ENCODE measurements at places on chromosomes 6 and 20. TPM values are rescaled to one million over a fixed set of nuclear protein-coding genes. Genes with fewer than 3 reads are reported as not detected.

- H3K4me1 ChIP-seq, result no peaks in the 10 kb centered on the region
- no peak overlapping the region for H3K27ac ChIP-seq
- H3K4me3 ChIP-seq, result no peak overlapping the region
- no peaks in the 10 kb centered on the region for H3K27me3 ChIP-seq
- DNase-seq, result no peak
- H3K36me3 ChIP-seq, result no peaks in the 10 kb centered on the region
Measured at GRCh38 chr20:13687815-13688214, 49.1 kb upstream of the TASP1 start.

DNA sequence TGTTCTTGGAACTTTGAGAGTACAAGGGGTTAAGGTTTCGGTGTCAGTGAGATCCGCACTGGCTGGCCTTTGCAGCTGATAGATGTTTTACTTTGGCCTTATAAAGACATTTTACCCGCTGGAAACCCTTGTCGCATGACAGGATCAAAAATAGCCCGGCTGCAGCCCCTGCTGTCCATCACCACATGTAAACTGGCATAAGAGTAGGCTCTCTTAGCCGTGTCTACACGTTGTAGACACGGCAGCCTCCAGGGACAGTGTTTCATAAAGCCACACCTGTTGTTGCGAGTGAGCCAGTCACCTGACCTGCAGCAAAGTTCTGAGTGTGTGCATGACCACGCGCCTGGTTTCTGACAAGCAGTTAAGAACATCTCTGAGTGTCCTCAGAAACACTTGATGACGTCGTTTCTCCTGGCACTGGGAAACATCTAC lies 8.5 kb downstream of the RBM24 start:
- DNase-seq, result peak; percentile 60
- H3K27ac ChIP-seq, result no peak overlapping the region
- no peaks in the 10 kb centered on the region for H3K4me1 ChIP-seq
- H3K4me3 ChIP-seq, result no peak overlapping the region
- H3K27me3 ChIP-seq, result no peaks in the 10 kb centered on the region

DNA sequence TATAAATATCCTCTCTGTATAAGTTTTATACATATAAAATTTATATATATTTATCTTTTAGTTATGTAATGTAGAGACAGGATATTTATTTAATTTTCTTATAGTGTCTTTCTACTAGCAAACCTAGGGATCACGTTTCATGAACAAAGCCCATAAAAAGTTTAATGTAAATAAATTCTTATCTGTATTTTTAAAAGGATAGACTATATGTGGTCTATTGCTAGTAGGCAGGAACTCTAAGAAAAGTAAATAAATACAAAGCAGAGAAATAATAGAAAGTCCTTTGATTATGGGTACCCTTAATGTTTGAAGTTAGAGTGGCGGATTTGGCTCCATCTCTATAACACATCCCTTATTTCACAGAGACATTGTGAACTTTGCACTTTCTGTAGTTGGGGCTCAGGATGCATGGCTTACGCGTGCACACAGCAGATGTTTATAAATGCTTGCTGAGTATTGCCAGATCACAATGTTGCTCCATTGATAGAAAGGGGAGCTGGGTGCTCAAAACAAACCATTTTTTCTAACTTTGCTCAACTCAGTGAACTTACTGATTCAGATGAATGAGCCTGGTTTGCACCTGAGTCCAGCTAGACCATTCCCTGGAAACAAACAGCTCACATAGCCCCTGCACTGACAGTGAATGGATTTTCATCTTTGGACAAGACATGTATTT lies 179.1 kb downstream of the SYNE1 start:
- no peak overlapping the region for H3K27ac ChIP-seq
- no peak overlapping the region for H3K4me3 ChIP-seq
- peaks cover 10% of the 10 kb centered on the region for H3K4me1 ChIP-seq

DNA sequence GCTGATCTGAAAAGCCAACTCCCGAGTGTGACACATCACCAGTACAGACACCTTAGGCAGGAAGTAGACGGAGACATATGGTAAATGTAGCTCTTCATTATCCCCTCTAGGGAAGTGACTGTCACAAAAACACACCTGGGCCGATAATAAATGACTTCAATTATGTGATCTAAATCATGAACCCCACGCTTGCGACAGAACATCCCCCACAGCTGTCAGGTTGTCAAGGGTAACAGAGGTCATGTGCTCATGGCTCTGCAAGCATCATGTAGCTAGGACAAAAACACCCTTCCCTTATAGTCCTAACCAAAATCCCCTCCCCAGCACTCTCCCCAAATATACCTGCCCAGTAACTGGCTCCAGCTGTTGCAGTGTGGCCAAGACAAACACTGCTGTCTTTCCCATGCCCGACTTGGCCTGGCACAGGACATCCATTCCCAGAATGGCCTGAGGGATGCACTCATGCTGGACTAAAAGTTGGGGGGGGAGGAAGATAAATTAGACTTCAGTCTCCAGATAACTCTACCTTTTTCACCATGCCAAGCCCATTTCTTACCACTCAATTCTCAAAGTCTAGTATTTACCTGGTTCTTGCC lies 2.9 kb downstream of the DDX39B start:
- H3K27me3 ChIP-seq, result no peaks in the 10 kb centered on the region
- H3K4me3 ChIP-seq, result no peak overlapping the region
- peaks cover 10% of the 10 kb centered on the region for H3K4me1 ChIP-seq

- H3K4me1 ChIP-seq, result no peaks in the 10 kb centered on the region
- no peak overlapping the region for H3K4me3 ChIP-seq
- H3K27me3 ChIP-seq, result peaks cover 37% of the 10 kb centered on the region
- DNase-seq, result no peak
Measured at GRCh38 chr6:3426091-3426926, 30.5 kb downstream of the SLC22A23 start.

DNA sequence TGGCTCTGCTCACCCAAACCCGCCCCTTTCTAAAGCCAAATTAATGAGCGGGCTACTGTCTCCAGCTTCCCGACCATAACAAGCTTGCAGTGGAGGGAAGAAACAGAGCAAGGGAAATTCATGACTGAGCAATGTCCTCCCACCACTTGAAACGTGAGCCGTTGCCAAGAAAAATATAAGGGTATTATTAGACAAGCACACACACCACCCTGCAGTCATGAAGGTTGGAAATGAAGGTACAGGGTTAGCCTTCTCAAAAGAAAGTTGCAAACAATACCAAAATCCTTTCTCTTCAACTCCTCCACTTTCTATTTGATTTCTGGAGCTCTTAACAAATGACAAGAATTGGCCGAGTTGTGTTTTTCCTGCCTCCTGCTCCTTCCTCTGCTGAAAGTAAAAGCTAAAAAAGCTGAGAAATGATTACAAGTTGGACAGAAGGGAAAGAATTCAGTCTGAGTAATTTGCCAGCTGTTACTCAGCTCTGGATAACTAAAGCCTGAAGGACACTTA lies 151.1 kb upstream of the B3GAT2 start:
- no peak overlapping the region for H3K27ac ChIP-seq
- no peaks in the 10 kb centered on the region for H3K36me3 ChIP-seq
- H3K4me3 ChIP-seq, result peak overlapping the region; percentile 39
- H3K27me3 ChIP-seq, result peaks cover 8% of the 10 kb centered on the region
- H3K4me1 ChIP-seq, result no peaks in the 10 kb centered on the region
- peak; percentile 71 for DNase-seq

DNA sequence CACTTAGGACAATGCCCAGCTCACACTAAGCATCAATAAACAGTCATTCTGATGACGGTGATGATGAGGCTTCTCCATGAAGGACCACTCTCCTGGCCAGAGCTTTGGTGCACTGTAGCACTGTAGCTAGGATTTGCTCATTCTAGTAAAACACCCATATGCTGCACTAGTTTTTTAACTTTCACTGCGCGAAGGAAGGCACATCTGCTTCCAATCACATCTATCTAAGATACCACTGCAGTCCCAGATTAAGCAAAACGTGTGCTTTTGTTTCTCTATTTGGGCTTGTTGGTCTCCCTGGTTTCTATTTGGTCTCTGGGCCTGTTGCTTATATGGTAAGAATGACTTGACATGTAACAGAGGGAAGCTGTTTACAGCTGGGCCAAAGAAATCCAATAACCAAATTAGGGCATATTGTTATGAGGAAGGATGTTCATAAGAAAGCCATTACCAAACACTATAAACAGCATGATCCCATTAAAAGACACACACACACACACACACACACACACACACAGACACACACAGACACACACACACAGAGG lies 62.4 kb downstream of the FAM229B start:
- peak; percentile 83 for DNase-seq
- peaks cover 19% of the 10 kb centered on the region for H3K36me3 ChIP-seq
- H3K27ac ChIP-seq, result peak overlapping the region; percentile 94
- no peak overlapping the region for H3K4me3 ChIP-seq

- H3K27me3 ChIP-seq, result no peaks in the 10 kb centered on the region
- H3K4me1 ChIP-seq, result peaks cover 26% of the 10 kb centered on the region
- no peak overlapping the region for H3K4me3 ChIP-seq
- H3K36me3 ChIP-seq, result peaks cover 44% of the 10 kb centered on the region
- peak overlapping the region; percentile 54 for H3K27ac ChIP-seq
- DNase-seq, result peak; percentile 35
Measured at GRCh38 chr6:150924808-150925589, 59.5 kb downstream of the MTHFD1L start.

DNA sequence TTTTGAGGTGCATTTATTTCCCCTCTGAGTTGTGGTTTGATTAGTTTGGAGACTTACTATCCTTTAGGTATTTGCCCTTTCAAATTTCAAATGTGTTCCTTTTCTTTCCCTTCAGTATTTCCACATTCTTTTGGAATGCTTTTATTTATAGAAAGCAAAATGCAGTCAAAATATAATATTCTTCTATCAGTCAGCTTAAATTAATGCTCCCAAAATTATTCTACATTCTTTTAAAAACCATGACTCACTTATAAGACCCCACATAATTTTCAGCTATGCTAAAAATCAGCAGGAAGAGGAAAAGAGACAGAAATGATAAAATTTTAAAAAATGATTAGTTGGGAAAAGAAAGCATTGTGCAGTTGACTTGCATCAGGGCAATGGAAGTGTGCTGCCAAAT lies 180.0 kb upstream of the SMLR1 start:
- no peak overlapping the region for H3K4me3 ChIP-seq
- H3K4me1 ChIP-seq, result no peaks in the 10 kb centered on the region
- H3K36me3 ChIP-seq, result no peaks in the 10 kb centered on the region
- DNase-seq, result no peak
- H3K27ac ChIP-seq, result no peak overlapping the region

GRCh38 chr20:44400970-44401769 lies 45.7 kb downstream of the HNF4A start:
- peaks cover 26% of the 10 kb centered on the region for H3K27me3 ChIP-seq
- no peak overlapping the region for H3K27ac ChIP-seq
- H3K4me1 ChIP-seq, result no peaks in the 10 kb centered on the region
- no peak for DNase-seq
- no peaks in the 10 kb centered on the region for H3K36me3 ChIP-seq
- no peak overlapping the region for H3K4me3 ChIP-seq

DNA sequence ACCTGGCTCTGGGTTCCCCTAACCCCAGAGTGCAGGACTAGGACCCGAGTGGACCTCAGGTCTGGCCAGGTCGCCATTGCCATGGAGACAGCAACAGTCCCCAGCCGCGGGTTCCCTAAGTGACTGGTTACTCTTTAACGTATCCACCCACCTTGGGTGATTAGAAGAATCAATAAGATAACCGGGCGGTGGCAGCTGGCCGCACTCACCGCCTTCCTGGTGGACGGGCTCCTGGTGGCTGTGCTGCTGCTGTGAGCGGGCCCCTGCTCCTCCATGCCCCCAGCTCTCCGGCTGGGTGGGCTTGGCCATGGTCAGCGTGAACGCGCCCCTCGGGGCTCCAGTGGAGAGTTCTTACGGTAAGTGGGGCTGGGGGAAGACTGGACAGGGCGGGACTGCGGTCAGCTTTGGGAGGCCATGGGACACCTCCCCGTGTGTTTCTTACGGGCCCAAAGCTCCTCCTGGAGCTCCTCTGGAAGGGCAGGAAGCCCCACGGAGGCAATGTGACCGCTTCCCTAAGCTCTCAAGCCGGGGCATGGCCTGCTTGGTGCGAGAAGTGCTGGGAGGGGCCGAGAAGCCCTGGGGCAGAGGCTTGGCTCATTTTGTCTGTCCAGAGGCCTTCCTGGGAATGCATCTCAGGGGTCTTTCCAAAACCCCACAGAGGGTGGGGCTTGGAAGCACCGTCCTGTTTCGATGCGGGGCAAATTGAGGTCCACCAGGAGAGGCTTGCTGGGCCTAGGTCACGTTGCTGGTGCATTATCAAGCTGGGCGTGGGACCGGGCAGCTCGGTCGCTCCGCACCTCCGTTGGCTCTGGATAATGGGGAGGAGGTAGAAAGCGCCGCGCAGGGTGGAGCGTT lies at the start of gene HNF4A:
TSS of gene HNF4A (plus strand) at position 202 of the 855 bp plus-strand sequence. CDS start at position 308, 106 bp downstream.
- H3K4me1 ChIP-seq, result no peaks in the 10 kb centered on the region
- peaks cover 32% of the 10 kb centered on the region for H3K27me3 ChIP-seq
- no peaks in the 10 kb centered on the region for H3K36me3 ChIP-seq

DNA sequence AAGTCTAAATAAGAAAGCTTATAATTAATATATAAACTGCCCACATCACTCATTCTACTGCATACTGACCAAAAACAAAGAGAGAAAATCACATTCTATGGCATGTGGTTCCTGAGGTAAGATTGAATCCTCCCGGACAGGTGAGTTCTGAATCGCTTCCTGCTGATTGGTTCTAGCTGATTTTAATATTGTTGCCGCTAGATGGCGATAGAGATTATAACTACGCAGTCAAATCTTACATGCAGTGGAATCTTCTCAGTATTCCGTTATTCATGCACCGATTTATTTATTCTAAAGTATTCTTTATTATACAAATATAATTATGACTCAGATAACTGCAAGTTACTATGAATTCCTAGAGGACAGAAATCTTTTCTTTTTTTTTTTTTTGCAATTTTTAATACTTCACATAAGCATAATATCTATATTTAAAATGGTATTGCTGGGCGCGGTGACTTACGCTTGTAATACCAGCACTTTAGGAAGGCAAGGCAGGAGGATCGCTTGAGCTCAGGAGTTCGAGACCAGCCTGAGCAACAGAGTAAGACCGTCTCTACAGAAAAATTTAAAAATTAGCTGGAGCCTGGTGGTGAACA lies 24.2 kb upstream of the TMX4 start:
- peak; percentile 68 for DNase-seq
- peaks cover 7% of the 10 kb centered on the region for H3K27me3 ChIP-seq
- H3K4me1 ChIP-seq, result no peaks in the 10 kb centered on the region
- no peaks in the 10 kb centered on the region for H3K36me3 ChIP-seq
- no peak overlapping the region for H3K4me3 ChIP-seq

GRCh38 chr6:150987371-150987828 lies 121.9 kb downstream of the MTHFD1L start:
- no peaks in the 10 kb centered on the region for H3K27me3 ChIP-seq
- H3K4me1 ChIP-seq, result peaks cover 3% of the 10 kb centered on the region
- no peak overlapping the region for H3K27ac ChIP-seq
- peaks cover 31% of the 10 kb centered on the region for H3K36me3 ChIP-seq
- no peak overlapping the region for H3K4me3 ChIP-seq

GRCh38 chr6:55636406-55637102 lies 57.6 kb upstream of the HMGCLL1 start:
- DNase-seq, result peak; percentile 76
- no peaks in the 10 kb centered on the region for H3K27me3 ChIP-seq
- H3K36me3 ChIP-seq, result no peaks in the 10 kb centered on the region

- H3K4me3 ChIP-seq, result no peak overlapping the region
- H3K27me3 ChIP-seq, result no peaks in the 10 kb centered on the region
- H3K36me3 ChIP-seq, result no peaks in the 10 kb centered on the region
Measured at GRCh38 chr20:41848180-41848579, 230.0 kb upstream of the CHD6 start.

The PTPRT gene
- not detected for total RNA-seq

The RIMS1 gene
- 3.3 TPM for total RNA-seq

The CST3 gene
- 30.8 TPM for total RNA-seq

The MAPK13 gene
- 2.0 TPM for total RNA-seq

The SLC35D3 gene
- total RNA-seq, result not detected

The GCNT2 gene
- total RNA-seq, result 0.90 TPM

The CTAGE9 gene
- total RNA-seq, result not detected

The SLC22A3 gene
- not detected for total RNA-seq

The ANKRD60 gene
- total RNA-seq, result not detected

The CALHM6 gene
- 0.83 TPM for total RNA-seq
